ENCODE measurements at places on chromosomes 5 and 9.

- no peak for DNase-seq
Measured at GRCh38 chr9:38309324-38310195, 82.9 kb upstream of the ALDH1B1 start.

- peak; percentile 85 for DNase-seq
Measured at GRCh38 chr5:54063817-54064216, 246.6 kb downstream of the ARL15 start.

- no peak for DNase-seq
Measured at GRCh38 chr5:2251751-2252150, 369.0 kb upstream of the IRX4 start.

DNA sequence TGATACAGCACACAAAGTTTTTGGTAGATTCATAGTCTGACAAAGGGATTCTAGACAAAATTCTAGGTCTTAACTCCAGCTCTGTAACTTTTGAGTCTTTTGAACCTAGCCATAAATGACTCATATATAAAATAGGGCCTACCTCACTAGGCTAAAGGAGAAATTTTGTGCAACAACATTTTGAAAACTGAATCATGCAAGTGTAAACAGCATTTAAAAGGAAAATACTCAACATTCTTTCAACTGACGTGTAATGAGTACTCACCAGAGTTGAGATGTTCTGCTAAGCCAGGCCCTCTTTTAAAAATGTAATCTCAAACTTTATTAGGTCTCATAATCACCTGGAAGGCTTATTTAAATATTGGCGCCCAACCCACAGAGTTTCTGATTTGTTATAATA lies 113.2 kb downstream of the STK32A start:
- no peak for DNase-seq

- DNase-seq = no peak
Measured at GRCh38 chr5:78573318-78573717, 75.3 kb downstream of the LHFPL2 start.

- peak; percentile 47 for DNase-seq
Measured at GRCh38 chr9:120532475-120532874, 47.5 kb downstream of the CDK5RAP2 start.

- DNase-seq = no peak
Measured at GRCh38 chr5:180494510-180495181, 467 bp downstream of the CNOT6 start.

GRCh38 chr9:23563517-23563916 lies 262.5 kb downstream of the ELAVL2 start:
- DNase-seq = no peak

Measured in GM04503 (cell line).